ENCODE measurements at places on chromosomes 11 and 22.

DNA sequence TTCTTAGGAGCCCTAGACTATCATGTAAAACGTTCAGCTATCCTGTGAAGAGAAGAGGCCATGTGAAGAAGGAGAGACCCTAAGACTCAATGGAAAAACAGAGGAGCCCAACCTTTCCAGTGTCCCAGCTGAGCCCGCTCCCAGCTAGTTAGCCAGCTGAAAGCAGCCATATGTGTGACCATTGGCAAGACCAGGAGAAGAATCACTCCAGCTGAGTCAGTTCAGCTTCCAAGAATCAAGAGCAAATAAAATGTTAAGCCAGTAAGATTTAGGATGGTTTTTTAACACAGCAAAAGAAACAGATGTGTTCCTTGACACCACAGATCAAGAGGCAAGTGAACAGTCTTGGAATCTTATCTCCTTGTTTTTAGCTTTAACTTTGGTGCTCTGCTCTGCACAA is 108.0 kb downstream of the CCDC81 start:
- no peak for DNase-seq

DNA sequence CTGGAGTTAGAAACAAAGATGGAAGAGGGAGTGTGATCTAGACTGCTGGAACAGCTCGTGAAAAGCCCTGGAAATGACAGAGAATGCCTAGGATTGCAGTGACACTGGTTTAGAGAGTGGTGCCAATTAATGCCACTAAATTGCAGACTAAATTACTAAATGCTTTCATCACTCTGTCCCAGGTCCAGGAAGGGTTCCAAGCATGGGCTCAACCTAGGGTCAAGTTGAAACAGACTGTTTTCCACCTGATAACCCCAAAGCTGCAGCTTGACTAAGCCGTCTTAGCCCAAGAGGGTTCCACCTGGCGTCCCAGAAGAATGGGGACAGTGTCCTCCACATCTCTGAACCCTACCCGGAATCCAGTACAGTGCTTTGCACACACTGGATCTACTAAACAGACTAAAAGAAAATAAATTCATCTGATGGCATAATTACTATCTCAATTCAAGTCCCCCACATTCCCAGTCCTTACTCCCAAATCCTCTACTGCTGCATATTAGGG is 1.1 kb upstream of the CRY2 start:
- no peak for DNase-seq

- no peak for DNase-seq
These were observed 7.8 kb downstream of the DNAJB13 start for GRCh38 chr11:73958521-73959141.

DNA sequence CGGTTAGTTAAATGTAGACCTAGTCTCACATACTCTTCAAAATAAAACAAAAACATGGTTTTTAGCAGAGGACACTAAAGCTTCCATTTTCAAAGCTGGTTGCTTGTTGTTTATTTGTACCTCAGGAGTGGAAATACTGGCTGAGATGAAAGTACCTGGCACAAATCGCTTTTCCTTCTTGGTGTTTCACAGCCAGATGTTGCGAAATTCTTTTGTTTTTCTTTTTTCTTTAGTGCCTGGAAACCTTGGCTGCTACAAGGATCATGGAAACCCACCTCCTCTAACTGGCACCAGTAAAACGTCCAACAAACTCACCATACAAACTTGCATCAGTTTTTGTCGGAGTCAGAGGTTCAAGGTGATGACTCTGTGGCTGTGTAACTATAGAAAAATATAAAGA is 48.3 kb downstream of the KREMEN1 start:
- no peak for DNase-seq

DNA sequence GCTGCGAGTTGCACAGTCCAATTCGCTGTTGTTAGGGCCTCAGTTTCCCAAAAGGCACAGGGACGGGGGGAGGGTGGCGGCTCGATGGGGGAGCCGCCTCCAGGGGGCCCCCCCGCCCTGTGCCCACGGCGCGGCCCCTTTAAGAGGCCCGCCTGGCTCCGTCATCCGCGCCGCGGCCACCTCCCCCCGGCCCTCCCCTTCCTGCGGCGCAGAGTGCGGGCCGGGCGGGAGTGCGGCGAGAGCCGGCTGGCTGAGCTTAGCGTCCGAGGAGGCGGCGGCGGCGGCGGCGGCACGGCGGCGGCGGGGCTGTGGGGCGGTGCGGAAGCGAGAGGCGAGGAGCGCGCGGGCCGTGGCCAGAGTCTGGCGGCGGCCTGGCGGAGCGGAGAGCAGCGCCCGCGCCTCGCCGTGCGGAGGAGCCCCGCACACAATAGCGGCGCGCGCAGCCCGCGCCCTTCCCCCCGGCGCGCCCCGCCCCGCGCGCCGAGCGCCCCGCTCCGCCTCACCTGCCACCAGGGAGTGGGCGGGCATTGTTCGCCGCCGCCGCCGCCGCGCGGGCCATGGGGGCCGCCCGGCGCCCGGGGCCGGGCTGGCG is at the start of gene BCR:
BCR (plus strand) TSS at position 209 of the 592 bp plus-strand sequence. CDS start 452 bp downstream, outside the sequence.
- peak; percentile 58 for DNase-seq

- no peak for DNase-seq
These were observed 39.1 kb upstream of the ACCSL start for GRCh38 chr11:44008698-44009097.

GRCh38 chr11:76087749-76088148 is 118.6 kb downstream of the WNT11 start:
- no peak for DNase-seq

- DNase-seq = peak; percentile 72
These were observed 6.2 kb upstream of the IGSF22 start for GRCh38 chr11:18731949-18732821.

DNA sequence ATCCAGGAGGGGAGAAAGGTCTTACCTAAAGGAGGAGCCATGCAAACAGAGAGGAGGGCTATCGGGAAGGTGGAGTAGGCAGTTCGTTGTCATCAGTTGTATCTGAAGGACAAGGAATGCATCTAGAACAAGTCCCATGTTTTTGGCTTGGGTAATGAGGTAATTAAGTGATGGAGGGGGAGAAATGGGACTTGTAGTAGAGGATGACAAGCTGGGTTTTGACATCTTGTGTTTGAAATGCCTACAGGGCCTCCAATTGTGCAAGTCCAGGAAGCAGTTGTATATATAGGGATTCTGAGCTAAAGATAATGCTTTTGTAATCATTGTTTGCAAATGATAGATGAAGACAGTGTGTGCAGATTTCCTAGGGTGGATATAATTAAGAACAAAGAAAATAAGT is 622.8 kb downstream of the NTM start:
- no peak for DNase-seq

DNA sequence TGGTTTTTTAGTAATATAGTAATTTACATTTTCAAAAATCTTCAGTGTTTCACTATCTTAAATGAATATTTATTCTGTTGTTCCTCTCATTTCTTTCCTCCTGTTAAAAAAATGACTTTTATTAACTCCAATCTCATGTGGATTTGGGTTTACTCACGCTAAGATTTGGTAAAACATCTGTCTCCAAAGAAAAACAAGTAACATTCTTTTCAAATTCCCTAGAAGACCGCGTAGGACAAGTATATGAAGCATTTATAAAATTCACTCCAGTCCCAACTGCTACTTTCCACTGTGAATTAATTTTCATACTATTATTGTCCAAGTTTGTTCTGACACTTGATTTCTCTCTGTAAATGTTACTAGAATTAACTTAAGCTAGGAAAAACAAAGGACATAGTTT is 26.2 kb downstream of the SBF2 start:
- no peak for DNase-seq

- no peak for DNase-seq
These were observed 1.7 kb upstream of the RNASEH2C start for GRCh38 chr11:65722261-65722660.

DNA sequence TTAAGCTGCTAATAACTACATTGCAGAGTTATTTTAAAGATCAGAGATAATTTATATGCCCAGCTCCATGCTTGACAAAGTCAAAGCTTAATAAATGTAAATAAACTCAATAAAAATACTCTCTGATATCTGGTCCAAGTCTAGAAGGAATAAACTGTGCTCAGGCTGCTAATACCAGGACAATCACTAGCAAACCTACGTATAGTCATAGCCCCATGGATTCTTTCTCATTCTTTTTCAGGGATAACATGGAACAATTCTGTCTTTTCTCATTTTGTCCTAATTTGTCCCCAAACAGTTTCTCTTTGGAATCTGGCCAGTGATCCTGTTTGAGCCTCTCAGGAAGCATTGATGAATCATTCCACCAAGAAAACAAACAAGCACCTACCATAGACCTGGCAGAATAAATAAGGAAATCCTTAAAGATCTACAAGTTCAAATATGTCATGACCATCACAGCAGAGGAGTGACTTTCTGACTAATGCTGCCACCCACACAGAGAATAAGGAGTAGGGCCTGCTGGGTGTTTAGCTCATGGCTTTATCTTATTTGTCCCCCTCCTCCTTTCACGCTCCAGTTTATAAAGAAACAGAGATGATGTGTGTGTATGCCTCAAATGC is 14.1 kb upstream of the B3GNT6 start:
- no peak for DNase-seq

GRCh38 chr11:123357990-123358827 is 71.9 kb upstream of the GRAMD1B start:
- DNase-seq = peak; percentile 36

- no peak for DNase-seq
These were observed 25.4 kb upstream of the ADORA2A start for GRCh38 chr22:24401931-24402367.

DNA sequence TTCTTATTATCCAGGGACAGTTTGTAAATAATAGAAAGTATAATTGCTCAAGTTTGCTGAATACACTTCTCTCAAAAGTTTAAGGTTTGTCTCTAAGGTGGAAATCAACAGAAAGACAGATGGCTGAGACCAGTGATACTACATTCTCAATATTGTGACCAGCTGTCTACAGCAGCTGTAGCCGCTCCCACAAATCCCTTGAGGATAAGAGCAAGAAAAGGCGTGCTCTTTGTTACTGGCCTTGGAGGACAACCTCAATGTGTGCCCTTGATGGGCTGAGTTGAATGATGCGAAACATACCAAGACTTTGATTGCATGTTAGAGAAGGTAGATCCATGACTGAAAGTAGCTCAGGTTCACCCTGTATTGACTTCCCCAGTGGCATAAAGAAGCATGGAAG is 6.1 kb downstream of the OR6M1 start:
- DNase-seq = no peak

- no peak for DNase-seq
These were observed 13.1 kb upstream of the RPL3 start for GRCh38 chr22:39332441-39333064.

DNA sequence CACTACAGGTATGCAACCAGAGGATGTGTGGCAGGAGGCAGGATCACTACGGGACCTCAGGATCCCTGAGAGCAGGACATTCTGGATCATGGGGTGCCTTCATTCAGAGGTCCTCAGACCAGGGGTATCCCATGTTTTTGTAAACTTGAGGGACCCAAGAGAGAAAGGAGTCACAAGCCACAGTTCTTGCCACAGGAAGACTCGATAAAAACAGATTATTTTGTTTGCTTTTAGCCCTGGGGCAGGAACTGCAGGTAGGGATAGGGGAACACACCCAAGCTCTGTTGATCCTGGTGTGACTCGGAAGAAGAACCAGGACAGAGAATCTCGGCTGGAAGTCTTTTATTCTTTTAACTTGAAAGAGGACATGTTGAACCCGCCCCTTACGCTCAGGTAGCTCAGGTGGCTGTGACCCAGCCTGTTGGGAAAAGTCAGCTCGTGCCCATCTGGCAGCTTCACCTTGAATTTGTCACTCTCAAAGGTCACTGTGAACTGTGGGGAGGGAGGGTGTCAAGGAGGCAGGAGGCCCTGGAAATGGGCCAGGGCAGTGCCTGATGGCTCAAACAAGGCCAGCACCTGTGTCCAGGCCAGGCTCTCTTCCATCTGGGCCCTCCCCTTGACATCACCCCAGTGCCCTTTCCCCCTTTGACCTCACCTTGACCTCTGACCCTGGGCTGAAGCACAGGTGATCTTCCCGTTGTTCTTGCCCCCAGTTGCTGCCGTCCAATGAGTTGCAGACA is 9.8 kb downstream of the LGALS2 start:
- no peak for DNase-seq

DNA sequence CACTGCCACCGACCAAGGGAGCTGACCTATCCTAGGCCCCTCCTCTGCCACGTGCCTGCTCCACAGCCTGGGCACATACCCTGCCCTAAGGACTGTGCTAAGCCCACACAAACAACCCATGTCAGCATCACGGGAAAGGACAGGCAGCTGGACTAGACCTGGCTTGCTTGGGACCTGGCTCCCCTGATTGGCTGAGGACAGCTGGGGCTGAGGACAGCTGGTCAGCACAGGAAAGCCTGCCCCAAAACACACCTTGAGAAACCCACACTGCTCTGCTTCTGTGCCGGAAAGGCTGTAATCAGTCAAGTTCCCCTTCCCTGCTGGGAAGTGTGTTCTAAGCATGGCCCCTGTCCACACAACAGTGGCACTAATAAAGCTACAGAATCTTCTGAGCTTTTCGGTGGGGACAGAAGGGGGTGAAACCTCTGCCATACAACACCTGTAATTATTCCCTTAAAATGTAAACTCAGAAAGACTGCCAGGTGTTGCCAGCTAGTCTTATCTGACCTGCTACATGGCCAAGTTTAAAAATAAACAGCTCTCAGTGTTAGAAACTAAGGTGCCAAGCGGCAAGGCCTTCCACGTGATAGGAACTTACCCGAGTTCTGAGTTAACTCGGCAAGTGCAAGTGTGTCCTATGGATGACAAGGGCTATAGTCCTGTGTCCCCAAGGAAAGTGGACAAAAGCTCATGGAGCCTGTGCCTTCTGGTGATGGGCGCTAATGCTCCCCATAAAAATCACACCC is 35.7 kb upstream of the ARFGAP3 start:
- peak; percentile 16 for DNase-seq

DNA sequence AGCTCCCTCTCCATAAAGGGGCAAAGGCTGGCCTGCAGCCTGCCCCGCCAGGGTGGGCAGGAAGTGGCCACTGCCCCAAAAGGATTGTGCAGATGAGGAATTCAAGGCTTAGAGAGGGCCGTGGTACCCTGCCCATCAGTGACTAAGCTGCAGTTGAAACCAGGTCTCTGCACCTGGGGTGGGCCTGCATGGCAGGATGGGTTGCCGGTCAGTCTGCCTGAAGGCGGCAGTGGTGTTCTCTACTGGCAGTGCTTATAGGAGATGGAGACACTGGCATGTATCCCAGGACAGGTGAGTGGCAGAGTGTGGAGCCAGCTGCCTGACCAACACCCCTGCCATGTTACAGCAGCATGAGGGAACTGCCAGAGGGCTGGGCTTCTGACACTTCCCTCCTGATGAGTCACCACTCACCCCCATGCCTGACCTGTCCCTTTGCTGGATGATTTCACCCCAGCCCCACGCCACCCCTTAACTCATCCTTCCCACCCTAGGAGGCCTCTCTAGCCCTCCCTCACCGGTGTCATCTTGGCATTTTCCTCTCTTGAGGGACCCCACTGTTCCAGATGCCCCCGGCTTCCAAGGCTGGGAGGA is 70.2 kb upstream of the LMO1 start:
- DNase-seq = no peak

Measured in CD4-positive, alpha-beta T cell treated with Interleukin-4 for 1 hour (primary cell).